Mesothelial cell of epicardium (in vitro differentiated cells): ENCODE measurements at places on chromosomes 2 and 18. TPM values are rescaled to one million over a fixed set of nuclear protein-coding genes. Genes with fewer than 3 reads are reported as not detected.

DNA sequence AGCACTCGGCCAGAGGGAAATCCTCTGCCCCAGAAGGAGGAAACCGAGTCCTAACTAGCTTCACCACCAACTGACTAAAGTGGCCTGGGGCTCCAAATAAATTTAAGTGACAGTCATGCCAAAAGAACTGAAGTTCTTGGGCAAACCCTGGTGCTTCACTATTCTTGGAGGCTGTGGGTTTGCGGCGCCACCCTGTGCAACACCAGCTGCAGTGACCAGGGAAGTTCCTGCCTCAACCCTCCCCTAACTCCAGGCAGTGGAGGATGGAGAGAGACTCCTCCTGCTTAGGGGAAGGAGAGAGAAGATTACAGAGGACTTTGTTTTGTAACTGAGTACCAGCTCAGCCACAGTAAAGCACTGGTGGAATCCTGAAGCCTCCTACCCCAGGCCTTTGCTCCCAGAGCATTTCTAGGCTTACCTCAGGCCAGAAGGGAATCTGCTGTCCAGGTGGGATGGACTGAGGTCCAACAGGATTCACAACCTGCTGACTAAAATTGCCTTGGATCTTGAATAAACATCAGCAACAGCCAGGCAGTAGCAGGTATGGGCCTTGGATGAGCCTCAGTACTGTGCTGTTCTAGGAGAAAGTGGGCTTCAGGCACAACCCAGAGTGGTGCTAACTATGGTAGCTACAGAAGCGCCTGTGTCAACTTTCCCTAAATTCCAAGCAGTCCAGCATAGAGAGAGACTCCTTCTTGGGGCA lies 29.4 kb upstream of the BMP10 start:
- no peak for DNase-seq
- no peak overlapping the region for H3K27ac ChIP-seq
- H3K4me3 ChIP-seq: no peak overlapping the region
- H3K36me3 ChIP-seq: no peaks in the 10 kb centered on the region
- peaks cover 21% of the 10 kb centered on the region for H3K27me3 ChIP-seq
- H3K4me1 ChIP-seq: no peaks in the 10 kb centered on the region

DNA sequence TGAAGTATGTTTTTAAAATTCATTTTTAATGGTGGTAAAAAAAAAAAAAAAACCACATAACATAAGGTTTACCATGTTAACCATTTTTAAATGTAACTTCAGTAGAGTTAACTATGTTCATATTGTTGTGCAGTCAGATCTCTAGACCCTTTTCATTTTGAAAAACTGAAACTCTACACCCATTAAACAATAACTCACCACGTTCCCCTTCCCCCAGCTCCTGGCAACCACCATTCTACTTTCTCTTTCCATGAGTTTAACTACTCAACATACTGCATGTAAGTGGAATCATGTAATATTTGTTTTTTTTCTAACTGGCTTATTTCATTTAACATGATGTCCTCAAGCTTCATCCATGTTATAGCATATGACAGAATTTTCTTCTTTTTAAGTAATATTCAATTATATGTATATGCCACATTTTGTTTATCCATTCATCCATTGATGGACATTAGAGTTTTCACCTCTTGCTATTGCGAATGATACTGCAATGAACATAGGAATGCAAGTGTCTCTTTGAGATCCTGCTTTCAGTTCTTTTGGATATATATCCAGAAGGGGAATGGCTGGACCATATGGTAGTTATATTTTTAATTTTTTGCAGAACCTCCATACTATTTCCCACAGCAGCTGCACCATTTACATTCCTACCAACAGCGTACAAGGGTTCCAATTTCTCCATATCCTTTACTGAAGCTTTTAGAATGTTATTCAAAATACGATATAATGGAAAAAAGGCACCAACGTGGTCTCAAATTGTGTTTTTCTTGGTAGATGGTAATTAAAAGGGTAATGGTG lies 91.0 kb downstream of the SPTBN1 start:
- peaks cover 58% of the 10 kb centered on the region for H3K4me1 ChIP-seq
- no peak for DNase-seq
- H3K4me3 ChIP-seq: no peak overlapping the region
- H3K27me3 ChIP-seq: no peaks in the 10 kb centered on the region
- peak overlapping the region; percentile 62 for H3K27ac ChIP-seq
- no peaks in the 10 kb centered on the region for H3K36me3 ChIP-seq

- no peak overlapping the region for H3K4me3 ChIP-seq
- H3K27me3 ChIP-seq: no peaks in the 10 kb centered on the region
- peaks cover 25% of the 10 kb centered on the region for H3K4me1 ChIP-seq
- H3K27ac ChIP-seq: no peak overlapping the region
- DNase-seq: no peak
- H3K36me3 ChIP-seq: peaks cover 2% of the 10 kb centered on the region
Observed at GRCh38 chr2:205783872-205784499, 101.7 kb downstream of the NRP2 start.

The MOGAT1 gene
- total RNA-seq: not detected in 3 replicates

GRCh38 chr2:157292853-157293252 lies 32.8 kb downstream of the ERMN start:
- H3K27me3 ChIP-seq: peaks cover 2% of the 10 kb centered on the region
- H3K4me1 ChIP-seq: peaks cover 4% of the 10 kb centered on the region
- DNase-seq: no peak

The SNX17 gene
- 83.0 to 88.4 TPM (median 88.2 TPM) in 3 replicates for total RNA-seq

The DQX1 gene
- total RNA-seq: 0.16 to 0.42 TPM (median 0.29 TPM) in 3 replicates

- H3K36me3 ChIP-seq: peaks cover 8% of the 10 kb centered on the region
- H3K27ac ChIP-seq: peak overlapping the region; percentile 82
- H3K4me3 ChIP-seq: no peak overlapping the region
- no peak for DNase-seq
Observed at GRCh38 chr2:101790857-101791256, 93.3 kb downstream of the MAP4K4 start.

DNA sequence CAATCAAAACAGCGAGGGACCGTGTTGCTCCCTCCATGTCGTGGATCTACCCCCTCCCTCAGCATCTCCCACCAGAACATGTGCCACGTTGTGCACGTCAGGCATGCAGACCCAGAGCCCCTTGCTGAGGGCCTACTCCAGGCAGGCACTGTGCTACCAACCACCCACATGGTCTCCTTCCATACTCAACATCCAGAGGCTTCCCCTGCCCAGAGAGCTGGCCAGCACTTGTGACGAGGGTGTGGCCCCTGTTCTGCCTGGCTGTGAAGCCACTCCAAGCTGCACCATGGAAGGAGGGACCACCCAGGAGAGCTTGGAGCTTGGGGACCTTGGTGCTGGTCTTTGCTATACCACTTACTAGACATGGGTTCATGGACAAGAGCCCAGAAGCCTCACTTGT lies 40.5 kb downstream of the REEP1 start:
- DNase-seq: no peak
- H3K4me1 ChIP-seq: peaks cover 10% of the 10 kb centered on the region
- H3K27ac ChIP-seq: no peak overlapping the region
- no peaks in the 10 kb centered on the region for H3K36me3 ChIP-seq
- H3K27me3 ChIP-seq: peaks cover 46% of the 10 kb centered on the region

- peaks cover 5% of the 10 kb centered on the region for H3K4me1 ChIP-seq
Observed at GRCh38 chr2:138121666-138122661, 157.7 kb downstream of the HNMT start.

- peak overlapping the region; percentile 11 for H3K27ac ChIP-seq
- peaks cover 8% of the 10 kb centered on the region for H3K36me3 ChIP-seq
- H3K4me1 ChIP-seq: peaks cover 21% of the 10 kb centered on the region
Observed at GRCh38 chr18:55522011-55522410, 66.0 kb downstream of the TCF4 start.

DNA sequence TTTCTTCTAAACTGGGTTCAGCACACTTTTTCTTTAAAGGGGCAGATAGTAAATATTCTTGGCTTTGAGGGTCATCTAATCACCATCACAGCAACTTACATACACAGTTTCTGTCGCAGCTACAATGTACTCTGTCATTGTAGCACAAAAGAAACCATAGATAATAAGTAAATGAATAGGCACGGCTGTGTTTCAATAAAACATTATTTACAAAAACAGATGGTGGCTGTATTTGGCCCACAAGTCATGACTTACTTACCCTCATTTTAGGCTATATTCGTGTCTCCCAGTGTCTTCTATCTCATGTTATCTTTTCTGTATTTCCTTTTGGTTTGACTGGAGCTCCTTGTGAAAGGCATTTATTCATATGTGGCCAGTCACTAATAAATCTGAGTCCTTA lies 168.3 kb downstream of the MAP2 start:
- H3K4me3 ChIP-seq: no peak overlapping the region
- H3K4me1 ChIP-seq: peaks cover 4% of the 10 kb centered on the region
- DNase-seq: no peak
- no peaks in the 10 kb centered on the region for H3K36me3 ChIP-seq
- no peaks in the 10 kb centered on the region for H3K27me3 ChIP-seq
- H3K27ac ChIP-seq: no peak overlapping the region

GRCh38 chr2:135676031-135676430 lies 65.6 kb upstream of the UBXN4 start:
- no peak overlapping the region for H3K27ac ChIP-seq
- H3K27me3 ChIP-seq: no peaks in the 10 kb centered on the region
- H3K4me3 ChIP-seq: no peak overlapping the region
- H3K36me3 ChIP-seq: peaks cover 25% of the 10 kb centered on the region
- no peak for DNase-seq
- H3K4me1 ChIP-seq: no peaks in the 10 kb centered on the region

The ANKRD62 gene
- not detected in 3 replicates for total RNA-seq

GRCh38 chr2:192029089-192029488 lies 165.6 kb downstream of the TMEFF2 start:
- H3K4me3 ChIP-seq: no peak overlapping the region
- H3K27me3 ChIP-seq: no peaks in the 10 kb centered on the region
- peaks cover 3% of the 10 kb centered on the region for H3K4me1 ChIP-seq
- H3K36me3 ChIP-seq: peaks cover 6% of the 10 kb centered on the region

- DNase-seq: no peak
- H3K4me3 ChIP-seq: no peak overlapping the region
- peaks cover 39% of the 10 kb centered on the region for H3K36me3 ChIP-seq
- no peaks in the 10 kb centered on the region for H3K4me1 ChIP-seq
- no peak overlapping the region for H3K27ac ChIP-seq
Observed at GRCh38 chr2:230455005-230455684, 39.1 kb downstream of the SP100 start.

DNA sequence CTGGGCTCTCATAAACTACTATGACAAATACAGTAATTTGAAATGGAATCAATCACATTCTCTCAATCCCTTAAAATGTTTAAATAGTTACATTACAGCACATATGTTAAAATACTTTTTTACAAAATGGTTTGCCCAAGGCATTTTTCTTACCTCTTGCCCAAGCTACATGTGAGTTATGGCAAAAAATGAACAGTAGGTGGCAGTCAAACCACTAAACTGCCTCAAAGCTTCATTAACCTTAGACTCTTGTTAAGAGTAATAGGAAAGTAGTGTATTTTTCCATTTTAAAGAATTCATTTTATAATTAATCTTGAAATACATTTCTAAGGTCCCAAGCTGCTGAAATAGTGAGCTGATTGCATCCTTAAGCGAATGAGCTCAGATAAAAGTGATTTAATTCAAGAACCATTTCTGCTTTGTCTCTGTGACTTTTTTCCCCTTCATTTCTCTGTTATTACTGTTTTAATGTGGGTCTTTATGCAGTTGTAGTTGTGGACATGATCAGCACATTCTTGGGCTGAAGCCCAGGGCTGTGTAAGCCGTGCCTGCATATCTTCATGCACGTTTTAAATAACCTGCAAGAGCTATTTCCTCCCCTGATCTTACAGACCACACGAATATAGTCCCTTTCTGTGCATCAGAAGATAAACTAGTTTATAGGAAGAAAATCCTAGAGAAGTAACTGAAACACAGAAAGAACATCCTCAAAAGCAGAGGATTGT lies 311.8 kb downstream of the LNPK start:
- no peaks in the 10 kb centered on the region for H3K36me3 ChIP-seq
- DNase-seq: no peak
- H3K27ac ChIP-seq: no peak overlapping the region
- H3K4me1 ChIP-seq: peaks cover 3% of the 10 kb centered on the region
